ENCODE measurements at places on chromosomes 4 and X.
A peak's percentile ranks its signal among the peaks of the same experiment; 100 is the strongest.

DNA sequence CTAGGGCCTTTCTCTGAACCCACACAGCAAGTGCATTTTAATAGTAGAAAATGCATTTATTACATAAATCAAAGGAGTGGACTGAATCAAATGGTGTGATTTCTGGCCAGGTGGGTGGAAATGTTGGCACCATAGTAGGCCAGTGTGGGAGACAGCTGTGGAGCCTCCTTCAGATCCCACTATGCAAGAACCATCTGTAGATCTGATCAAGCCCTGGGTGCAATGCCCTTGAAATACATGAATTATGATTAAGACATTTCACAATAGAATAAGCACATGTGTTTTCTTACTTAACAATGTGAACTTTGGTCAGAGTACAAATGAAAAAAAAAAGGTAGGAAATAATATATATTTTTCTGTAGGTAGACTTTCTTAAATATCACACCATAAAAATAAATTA, 204.3 kb downstream of the PCDH7 start:
- peak; percentile 2 for DNase-seq

DNA sequence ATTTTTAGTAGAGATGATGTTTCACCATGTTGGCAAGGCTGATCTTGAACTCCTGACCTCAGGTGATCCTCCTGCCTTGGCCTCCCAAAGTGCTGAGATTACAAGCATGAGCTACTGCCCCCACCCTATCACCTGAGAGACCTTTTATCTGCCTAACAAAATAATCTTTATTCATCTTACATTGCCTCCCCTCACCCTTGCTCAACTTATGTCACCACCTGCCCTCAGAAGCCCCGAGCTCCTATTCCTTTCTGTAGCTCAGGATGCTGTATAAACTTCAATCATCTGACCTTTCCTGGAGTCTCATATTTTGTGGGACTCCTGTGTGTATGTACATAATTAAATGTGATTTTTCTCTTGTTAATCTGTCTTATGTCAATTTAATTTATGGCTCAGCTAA, 29.7 kb upstream of the ENPP6 start:
- DNase-seq, result no peak

DNA sequence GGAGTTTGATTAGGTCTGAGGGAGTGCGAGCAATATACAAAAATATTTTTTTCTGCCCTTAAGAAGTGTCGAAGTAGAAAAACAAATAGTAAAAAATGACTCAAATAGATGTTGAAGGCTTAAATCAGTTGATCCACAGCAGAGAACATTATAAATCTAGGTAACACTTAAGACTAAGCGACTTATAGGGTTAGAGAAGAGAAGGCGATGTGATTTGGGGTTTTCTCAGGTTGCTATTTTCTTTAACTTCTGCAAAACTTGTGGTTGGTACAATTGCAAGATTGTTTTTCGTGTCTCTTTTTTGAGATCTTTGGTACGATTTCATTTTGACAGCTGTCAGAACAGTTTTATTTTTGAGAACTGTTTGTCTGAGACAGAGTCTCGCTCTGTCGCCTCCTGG, 1479.5 kb downstream of the PCDH7 start:
- DNase-seq, result no peak

DNA sequence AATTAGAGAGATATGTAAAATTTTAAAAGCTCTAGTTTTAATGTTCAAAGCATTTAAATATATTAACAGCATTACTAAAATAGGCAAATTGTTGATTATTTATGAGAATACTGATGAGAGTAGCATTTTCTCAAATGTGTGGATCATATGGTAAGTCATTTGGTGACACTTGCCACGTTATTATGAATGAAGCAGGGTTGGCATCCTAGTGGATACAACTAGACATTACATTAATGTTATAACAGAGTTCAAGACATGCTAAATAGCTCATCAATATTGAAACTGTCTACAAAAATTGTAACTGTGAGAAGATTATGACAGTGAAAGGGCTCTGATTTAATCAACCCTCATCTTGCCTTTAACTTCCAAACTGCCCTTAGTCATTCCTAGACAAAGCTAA, 171.1 kb downstream of the PDGFC start:
- no peak for DNase-seq

DNA sequence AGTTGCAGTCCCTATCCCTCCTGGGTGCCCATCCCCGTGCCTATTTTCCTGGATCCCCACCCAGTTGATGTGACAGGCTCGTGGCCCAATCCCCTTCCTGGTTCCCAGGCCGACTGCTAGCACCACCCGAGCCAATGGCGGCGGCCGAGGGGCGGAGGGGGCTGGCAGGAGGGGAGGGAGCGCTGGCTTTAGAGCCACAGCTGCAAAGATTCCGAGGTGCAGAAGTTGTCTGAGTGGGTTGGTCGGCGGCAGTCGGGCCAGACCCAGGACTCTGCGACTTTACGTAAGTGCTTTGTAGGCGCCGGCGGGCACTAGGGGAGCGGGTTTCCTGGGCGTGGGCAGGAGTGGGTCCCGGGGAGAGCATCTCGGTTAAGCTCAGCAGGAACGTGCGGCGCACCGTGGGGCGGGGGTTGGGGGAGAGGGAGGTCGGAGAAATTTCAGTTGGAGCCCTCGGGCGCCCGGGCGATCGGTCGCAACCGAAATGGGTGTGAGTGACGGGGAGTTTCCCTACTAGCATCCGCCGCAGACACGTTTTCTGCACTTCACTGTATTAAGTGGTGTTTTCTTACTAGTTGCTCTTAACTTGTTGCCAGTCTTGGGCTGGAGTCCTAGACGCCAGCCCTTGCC, at the start of gene PLS3:
PLS3 (plus strand) TSS at position 197 of the 627 bp plus-strand sequence. CDS start 49,077 bp downstream, outside the sequence.
- DNase-seq, result peak; percentile 88

GRCh38 chrX:50618788-50619558, 148.3 kb upstream of the DGKK start:
- DNase-seq, result no peak

DNA sequence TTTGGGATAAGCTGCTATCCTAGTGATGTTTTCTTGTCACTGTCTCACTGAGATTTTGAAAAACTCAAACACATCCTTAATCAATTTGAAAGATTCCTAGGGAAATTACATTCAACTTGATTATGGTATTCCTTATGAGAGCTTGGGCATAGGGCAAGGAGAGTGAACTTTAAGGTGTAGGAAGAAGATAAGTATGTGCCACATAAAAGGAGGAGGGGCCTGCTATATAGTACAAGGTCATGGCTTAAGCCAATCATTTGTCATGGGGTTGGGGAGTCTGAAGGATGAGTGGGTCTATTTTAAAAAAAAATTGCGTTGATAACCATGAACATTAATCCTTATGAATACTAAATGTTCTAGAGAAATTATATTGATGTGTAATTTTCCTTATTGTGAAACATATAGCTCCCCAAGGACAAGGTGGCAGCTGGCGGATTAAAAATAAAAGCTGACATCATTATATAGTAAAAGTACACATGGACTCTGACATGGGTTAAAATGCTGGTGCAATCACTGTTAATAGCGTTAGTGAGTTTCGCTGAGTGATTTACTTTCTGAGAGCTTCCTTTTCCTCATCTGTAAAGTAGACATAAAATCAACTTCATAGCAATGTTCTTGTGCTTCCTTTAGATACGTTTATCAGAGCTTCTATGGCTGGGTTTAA, 17.4 kb downstream of the GALNT7 start:
- DNase-seq, result peak; percentile 5

DNA sequence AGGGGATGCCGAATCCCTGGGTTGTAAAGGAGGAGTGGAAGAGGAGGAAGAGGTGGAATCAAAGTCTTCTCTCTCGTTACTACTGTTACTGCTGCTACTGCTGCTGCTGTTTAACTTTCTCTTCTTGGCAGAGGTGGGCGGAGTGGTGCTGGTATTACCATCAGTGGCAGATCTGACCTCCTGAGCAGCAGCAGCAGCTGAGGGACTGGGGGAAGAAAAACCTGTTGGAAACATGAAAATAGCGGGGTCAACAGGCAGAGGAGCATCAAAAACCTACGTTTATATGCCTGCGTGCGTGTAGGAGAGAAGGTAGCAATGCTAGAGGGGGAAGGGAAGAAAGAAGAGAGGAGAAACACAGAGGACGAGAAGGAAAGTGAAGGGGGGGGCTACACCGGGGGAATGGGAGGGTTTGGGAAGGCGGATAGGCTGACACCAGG, 339 bp downstream of the CUL4B start:
- peak; percentile 37 for DNase-seq

DNA sequence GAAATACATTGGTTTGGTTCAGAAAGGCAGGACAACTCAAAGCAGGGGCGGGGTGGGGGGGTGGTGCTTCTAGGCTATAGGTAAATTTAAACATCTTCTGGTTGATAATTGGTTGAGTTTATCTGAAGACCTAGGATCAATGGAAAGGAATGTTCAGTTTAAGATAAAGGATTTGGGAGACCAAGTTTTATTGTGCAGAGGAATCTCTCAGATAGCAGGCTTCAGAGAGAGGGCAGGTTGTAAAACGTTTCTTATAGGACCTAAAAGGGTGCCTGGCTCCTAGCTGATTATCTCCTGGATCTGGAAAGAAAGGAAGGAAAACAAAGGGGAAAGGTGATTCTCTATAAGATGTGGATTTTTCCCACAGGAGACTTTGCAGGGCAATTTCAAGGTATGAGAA, 94.0 kb downstream of the TMEM47 start:
- DNase-seq, result no peak

Measured in fibroblast of gingiva (primary cell).